ENCODE measurements at places on chromosomes 1 and 21.

- no peak for DNase-seq
Measured at GRCh38 chr21:36162631-36163030, 6.0 kb downstream of the DOP1B start.

DNA sequence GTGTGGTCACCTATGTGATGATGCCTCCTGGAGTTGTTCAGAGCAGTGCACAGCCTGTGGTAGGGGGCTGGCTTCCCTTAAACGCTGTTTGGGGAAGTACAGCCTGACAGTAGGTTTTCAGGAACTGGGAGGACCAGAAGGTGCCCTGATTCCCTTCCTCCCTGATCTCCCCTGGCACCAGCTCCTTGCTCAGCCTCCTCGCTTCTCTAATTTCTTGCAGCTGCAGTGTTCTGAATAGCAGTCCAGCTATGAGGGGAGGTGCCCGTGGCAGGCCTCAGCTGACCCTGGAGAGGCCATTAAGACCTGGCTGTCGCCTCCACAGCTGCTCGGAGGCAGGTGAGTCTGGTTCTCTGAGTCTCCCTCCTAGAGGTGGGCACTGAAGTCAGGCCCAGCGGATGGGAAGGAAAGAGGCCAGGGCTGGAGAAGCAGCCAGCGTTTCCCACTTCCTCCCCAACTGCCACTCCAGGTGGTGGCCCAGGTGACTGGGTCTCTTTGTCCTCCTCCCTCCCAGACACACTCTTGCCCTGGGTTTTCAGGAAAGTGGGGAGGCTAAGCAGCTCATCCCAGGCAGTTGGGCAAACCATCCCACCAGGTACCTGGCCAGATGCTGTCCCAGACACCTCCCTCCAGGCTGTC, 52.0 kb upstream of the RPL11 start:
- peak; percentile 53 for DNase-seq

GRCh38 chr1:234776876-234777855, 167.2 kb upstream of the IRF2BP2 start:
- DNase-seq: no peak

DNA sequence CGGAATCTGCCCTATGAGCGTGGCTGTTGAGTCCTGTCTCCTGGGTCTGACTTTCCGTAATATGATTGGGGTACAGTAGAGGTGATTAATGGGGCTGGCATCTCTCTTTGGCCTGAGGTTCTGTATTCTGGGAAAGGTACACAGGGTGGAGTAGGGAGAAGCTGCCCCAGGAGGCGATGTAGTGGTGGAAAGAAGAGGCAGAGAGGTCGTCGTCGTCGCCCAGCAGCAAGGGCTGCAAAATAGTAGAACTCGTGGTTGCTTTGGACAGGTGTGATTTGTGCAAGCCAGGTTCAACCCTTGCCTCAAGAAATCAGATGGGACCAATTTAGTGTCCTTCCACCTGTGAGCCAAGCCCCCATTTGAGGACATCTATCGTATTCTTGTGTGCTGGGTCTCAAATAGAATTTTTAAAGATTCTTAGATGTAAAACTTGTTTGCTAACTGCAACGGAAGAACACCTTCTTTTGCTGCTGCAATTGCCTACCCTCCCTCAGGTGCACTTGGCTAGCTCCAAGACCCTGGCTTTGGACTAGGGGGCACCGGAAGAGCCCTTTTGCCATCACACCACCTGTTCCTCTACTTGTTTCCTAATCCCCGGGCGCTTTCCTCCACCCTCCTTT, 1.3 kb upstream of the HMGN2 start:
- no peak for DNase-seq

- DNase-seq: no peak
Measured at GRCh38 chr1:27646676-27647075, 11.7 kb upstream of the FGR start.

DNA sequence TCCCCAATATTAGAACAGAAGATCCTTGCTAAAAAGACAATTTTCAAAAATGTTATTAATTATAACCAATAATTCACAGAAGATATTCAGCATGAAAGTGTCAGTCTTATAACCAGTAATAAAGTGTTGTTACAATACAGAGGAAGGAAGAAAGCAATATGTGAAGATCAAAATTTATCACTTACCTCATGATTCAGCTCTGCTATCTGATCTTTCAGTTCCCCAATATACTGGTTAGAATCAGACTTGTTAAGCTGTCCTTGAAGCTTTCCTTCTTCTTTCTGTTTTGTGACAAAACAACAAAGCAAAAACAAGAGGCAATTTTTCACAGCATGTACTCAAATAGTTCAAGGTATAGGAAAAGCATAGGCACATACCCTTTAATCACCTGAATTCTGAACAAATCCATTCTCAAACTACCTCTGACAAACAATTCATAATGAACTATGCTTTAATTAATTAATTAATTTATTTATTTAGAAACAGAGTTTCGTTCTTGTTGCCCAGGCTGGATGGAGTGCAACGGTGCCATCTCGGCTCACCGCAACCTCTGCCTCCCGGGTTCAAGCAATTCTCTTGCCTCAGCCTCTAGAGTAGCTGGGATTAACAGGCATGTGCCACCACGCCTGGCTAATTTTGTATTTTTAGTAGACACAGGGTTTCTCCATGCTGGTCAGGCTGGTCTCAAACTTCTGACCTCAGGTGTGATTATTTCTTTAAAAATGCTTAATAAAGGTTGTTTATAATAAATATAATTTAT, 76.9 kb upstream of the GFI1 start:
- DNase-seq: no peak

GRCh38 chr1:203351037-203351625, at the start of gene FMOD:
TSS of gene FMOD (minus strand) at chr1:203351122. CDS start at chr1:203348270, 2,852 bp downstream.
- DNase-seq: no peak

DNA sequence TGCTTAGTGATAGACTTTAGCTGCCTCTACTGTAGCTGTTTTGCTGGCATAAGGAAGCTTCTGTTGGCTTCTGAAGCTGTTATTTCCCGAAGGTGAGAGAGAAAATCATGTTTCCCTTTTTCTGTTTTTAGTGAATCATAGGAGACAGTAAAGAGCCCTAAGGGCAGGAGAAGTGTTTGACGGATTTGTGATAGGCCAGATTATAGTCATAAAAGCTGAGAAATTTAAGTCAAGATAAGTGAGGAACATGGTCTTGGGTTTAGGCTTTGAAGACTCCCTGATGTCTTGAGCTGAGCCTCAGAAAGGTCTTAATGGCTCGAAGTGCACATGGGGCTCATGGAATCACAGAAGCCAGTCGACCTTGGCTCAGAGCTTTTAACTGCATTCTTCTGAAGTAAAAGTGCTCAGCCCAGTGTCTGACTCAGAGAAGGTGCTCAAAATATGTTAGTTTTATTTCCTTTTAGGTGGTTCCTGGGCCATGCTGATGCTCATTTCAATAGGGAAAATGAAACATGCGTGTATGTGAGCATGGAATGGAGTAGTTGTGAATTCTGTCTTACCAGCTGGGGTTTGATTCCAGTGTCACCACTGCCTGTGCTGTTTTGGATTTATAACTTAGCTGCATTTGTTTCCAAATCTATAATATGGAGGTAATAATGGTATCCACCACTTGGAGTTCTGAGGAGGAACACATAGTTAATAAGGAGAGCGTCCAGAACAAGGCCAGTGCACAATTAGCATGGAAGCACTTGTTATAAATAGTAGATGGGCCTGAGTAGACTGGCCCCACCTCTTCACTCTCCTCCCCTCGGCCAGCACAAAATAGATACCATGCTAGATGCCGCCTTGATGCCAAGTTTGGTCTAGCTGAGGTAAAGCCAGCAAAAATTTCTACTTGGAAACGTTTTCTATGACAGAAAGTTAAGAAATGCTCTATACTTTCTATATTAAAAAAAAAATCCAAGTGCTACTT, 99.2 kb downstream of the C1orf21 start:
- DNase-seq: no peak

GRCh38 chr1:89608984-89609725, 23.8 kb upstream of the LRRC8C start:
- DNase-seq: no peak

DNA sequence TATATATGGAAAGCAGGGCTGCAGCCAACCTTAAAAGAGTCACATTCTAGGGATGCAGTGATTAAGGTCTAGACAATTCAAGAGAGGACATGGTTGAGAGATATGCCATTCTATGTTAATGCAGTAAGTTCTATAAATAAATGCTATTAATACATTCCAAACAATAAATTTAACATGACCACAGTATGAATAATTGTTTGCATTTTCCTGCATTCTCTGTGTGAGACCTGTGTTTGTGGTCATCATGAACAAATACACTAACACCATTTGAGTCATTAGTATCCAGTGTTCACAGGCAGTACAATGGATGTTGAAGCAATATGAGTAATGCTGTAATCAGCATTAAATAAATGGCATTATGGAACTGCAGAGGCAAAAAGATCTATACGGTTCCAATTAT, 5.5 kb upstream of the ZRANB2 start:
- DNase-seq: no peak

DNA sequence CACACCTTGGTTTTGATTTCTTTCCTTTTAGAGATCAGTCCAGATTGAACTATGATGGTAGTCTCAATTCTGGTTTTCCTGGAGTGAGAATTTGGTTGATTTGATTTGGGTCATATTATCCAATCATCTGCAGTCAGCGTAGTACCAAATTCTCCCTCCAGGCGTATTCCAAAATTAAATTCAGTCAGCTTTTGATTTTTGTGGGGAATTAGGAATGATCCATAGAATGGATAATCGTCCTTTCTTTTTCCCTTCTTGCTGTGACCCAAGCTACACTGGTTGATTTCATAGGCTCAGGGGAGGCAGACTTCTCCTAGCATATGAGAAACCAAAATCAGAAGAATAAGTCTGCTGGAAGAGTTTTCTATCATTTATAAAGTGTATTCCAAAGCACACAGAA, 4.9 kb downstream of the PRCC start:
- DNase-seq: no peak

GRCh38 chr1:39524171-39524570, 32.7 kb downstream of the BMP8A start:
- no peak for DNase-seq

DNA sequence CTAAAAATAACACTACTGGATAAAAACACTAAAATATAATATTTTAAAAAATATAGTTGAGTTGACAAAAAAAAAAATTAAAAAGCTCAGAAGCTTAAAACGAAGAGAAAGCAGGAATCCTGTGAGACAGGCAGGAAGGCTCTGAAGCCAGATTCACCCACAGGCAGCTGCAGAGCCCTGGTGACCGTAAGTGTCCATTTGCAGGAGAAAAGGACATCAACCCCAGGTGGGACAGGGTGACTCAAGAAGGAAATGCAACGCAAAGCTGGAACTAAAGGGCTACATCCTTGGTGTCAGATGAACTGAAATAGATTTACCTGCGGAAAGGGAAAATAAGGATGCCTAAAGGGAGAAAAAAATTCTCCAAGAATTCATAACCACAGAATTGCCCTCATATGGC, 46.8 kb downstream of the USP24 start:
- no peak for DNase-seq

- DNase-seq: peak; percentile 95
Measured at GRCh38 chr1:231603598-231604275, 22.9 kb upstream of the DISC1 start.

DNA sequence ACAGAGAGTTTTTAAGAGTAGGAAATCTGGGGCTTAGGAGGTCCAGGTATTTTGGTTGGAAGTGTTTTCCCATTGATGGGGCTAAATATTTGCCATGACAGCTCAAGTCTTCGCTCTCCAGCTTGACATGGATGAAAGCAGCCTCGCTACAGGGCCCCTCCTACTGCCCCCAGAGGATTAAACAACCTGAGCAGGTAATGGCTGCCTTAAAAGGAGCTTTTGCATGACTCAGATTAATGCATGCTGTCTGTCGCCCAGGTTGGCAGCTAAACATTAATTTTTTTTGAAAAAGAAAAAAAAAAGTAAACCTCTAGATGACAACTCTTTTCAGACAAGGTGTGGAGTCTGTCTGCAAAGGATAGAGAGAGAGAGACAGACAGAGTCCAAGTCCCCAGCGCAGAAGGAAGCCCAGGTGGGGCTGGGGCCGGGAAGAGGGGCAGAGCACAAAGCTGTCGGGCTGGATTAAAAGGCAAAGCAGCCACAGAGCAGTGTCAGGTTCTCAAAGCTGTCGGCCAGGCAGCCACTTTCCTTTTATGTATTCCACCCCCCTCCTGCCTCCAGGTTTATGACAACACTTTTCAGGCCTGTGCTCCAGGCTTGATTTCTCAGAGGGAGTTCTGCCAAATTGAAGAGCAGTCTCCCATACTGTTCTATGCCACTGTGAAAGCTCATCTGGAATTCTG, 127.9 kb downstream of the CLIC6 start:
- DNase-seq: no peak

DNA sequence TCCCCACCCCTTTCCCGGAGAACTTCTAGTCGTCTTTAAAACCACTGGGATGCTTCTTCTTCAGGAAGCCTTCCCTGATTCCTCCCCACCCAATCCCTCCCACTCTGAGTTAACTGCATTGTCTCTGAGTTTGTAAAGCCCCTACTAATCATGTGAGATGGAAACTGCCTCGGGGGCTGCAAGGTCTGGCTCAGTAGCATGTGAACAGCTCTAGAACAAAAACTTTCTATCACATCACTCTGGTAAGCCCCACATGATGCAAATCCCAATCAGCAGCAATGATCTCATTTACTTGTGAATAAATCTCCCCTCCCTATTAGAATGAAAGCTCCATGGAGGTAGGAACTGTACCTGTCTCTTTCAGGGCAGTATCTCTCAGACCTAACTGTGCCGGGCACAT, 141.0 kb upstream of the JUN start:
- DNase-seq: no peak

- peak; percentile 13 for DNase-seq
Measured at GRCh38 chr1:37473431-37474045, 842 bp upstream of the ZC3H12A start.

DNA sequence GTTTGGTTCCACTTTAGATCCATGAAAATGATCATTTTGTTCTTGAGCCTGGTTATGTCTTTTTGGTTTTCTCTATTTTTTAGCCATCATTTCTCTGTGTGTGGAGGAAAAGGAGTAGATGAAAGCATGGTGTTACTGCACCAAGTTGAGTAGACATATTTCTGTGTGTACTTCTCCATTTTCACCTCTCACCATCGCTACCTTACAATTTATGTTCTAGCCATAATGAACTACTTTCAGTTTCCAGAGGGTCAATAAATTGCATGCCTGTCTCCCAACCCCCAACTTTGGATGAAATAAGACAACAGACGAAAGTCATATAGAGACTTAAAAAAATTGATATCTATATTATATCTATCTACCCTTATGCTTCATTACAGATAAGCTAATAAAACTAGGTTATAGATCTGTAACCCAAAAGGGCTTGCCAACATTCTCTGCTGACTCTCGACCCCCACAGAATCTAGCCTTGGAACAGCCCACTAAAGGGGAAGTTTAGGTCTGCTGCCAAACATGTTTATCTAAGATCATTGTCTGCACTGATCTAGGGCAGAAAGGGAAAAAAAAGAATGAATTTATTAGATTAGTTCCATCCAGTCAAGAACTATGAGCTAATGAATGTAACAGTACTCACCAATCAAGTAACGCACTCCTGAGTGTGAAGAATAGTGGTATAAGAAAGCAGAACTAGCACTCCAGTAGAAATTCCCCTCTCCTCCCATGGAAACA, 7.5 kb upstream of the MAN1A2 start:
- DNase-seq: peak; percentile 14

- no peak for DNase-seq
Measured at GRCh38 chr1:68745011-68745410, 248.1 kb upstream of the DEPDC1 start.

Measured in Kasumi-1 (cell line).